Pancreas (tissue), 10 donors: ENCODE measurements at places on chromosomes 2 and 18. TPM values are rescaled to one million over a fixed set of nuclear protein-coding genes. Genes with fewer than 3 reads are reported as not detected.

DNA sequence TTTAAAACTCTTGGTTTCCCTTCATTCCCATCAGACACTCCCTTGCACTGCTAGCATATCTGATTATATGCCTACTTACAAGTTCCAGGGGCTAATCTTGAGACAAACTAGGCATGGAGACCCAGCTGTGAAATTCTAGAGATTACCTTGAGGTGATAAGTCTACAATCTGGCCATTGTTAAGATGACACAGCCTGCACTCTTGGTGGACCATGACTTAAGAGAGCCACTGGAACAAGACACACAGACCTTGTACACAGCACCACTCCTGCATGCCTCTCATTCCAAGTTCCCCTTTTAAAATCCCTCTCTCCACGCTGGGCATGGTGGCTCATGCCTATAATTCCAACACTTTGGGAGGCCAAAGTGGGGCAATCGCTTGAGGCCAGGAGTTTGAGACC, 387.2 kb upstream of the DCC start:
- DNase-seq: no peak

DNA sequence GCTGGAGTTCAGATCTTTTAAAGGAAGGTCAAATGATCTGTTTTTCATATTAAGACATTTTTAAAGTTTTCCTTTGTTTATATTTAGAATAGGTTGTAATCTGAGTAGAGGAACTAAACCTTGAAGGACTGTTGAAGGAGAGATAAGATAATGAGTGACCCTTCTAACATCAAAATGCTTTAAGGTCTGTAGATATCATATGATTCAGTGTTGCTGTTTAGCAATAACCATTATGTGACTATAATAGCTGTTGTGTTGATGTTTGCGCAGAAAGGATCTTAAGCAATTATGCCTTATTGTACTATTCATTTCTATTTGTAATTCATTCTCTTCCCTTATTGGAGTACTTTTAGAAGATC, 60.0 kb downstream of the SLC16A14 start:
- no peak for DNase-seq

Gene CD207
- total RNA-seq: not detected

GRCh38 chr2:71680925-71681324, 227.6 kb downstream of the DYSF start:
- DNase-seq: no peak

DNA sequence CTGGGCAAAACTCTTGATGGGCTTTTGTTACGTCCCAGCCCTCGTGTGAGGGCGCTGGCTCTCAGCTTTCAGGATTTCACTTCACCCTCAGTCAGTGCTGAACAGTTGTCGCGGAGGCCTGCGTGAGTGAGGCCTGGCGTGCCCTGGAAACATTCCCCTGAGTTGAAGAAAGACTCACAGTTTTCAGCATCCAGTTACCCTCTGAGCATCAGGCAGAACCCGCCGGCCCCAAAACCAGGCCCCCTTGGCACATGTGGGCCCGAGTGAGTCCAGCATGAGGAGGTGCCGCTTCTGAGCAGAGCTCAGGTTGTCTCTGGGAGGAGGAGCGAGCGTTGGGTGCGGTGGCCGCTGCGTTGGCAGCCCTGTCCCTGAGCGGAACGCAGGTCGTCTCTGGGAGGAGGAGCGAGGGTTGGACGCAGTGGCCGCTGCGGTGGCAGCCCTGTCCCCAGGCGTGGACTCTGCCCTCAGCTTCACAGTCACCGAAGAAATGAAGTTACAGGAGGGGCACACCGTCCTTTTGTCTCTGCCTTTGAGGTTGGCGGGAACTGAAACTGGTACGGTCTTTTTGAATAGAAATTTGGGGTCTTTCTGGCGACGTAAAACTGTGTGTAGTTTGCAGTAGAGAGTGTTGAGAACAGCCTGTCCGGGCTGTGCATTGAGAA, at the start of gene NEU4:
Gene NEU4 (plus strand): TSS at position 473 of the 662 bp plus-strand sequence. CDS start 5,292 bp downstream, outside the sequence.
- DNase-seq: no peak

- DNase-seq: no peak
These were observed 13.3 kb downstream of the ANKRD44 start for GRCh38 chr2:197297266-197297665.

GRCh38 chr2:13089971-13090370, 373.2 kb downstream of the TRIB2 start:
- no peak for DNase-seq

DNA sequence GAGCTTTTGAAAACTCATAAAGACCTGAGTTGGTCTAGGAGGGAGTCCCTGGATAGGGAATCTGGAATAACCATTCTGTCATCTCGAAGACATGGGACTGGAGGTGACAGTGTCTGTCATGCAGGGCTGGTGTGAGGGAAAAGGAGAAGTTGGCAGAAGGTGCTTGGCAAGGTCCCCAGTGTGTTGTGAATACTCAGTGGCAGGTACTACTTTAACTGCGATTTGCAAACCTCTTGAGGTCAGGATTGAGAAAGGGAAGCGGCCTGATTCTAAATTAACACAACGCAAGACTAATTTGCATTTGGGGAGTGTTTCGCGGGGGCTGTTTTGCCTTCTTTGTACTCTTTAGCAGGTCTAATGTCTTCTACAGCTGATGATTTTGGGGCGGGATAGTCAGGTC, 77.0 kb upstream of the TMEM200C start:
- no peak for DNase-seq

DNA sequence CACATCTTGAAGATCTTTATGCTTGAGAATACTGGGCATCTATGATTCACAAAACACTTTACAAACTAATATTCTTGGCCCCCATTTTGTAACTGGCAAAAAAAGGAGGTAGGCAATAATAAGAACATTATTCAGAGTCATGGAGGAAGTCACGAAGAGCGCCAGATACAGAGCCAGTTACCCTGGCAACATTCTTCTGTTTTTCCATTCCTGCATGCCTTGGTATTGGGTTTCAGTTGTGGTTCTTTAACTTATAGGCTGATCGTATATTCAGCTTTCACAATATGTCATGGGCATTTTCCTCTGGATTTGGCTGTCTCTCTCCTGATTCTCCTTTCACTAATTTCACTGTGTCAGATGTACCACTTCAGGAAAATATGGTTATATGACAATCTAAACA, 234.7 kb downstream of the HRH4 start:
- no peak for DNase-seq

DNA sequence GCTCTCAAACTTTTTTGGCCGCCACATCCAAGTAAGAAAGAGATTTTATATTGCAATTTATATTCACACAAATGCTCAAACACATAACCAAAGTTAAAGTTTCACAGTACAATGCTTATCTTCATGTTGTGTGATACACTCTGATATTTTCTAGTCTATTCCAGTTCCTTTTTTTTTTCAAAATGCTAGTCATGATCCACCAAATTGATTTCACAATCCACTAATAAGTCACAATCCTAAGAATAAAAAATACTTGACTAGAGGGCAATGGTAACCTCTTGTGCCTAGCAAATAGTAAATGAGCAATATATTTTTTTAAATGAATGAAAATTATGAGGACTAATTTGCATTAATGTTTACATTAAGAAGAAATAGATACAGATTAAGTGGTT, 5.8 kb upstream of the PTPN4 start:
- DNase-seq: no peak

GRCh38 chr18:28974504-28974903, 797.6 kb upstream of the CDH2 start:
- no peak for DNase-seq

Gene EEF1B2
- 801 TPM for total RNA-seq

- no peak for DNase-seq
These were observed 25.7 kb upstream of the RIT2 start for GRCh38 chr18:43141208-43141607.

Gene ADGRF3
- 1.1 TPM for total RNA-seq

Gene ZNF397
- total RNA-seq: 12.0 TPM

Gene SERPINB5
- total RNA-seq: not detected

Gene SKA1
- total RNA-seq: 0.40 TPM

DNA sequence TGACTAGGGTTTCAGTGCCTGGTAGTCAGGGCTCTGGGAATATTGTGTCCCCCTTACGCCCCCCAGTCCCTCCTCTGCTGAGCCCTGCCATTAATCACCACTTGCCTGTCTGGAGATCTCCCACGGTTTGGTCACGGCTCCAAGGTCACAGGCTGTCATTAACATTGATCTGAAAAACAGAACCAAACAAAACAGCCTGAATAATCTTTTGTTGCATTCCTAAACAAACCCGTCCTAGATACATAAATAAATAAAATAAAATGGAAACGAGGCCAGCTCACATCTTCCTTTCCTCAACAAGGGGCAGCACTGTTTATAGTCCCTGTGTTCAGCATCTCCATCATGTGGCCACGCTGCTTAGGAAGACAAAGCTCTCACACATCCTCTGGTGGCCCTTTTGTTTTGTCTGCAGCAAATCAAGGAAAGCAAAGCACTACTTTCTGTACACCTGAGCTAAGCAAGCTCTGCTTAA, 282.8 kb downstream of the AGPS start:
- DNase-seq: no peak

Gene EGR4
- not detected for total RNA-seq

Gene GNAL
- 1.4 TPM for total RNA-seq

Gene HYCC2
- 10.9 TPM for total RNA-seq

GRCh38 chr2:210376694-210377093, 61.7 kb upstream of the MYL1 start:
- no peak for DNase-seq

- DNase-seq: no peak
These were observed 52.8 kb downstream of the IKZF2 start for GRCh38 chr2:213098612-213099011.

GRCh38 chr2:175036582-175037018, 31.4 kb upstream of the CHN1 start:
- DNase-seq: no peak

GRCh38 chr18:32238635-32239268, 48.9 kb downstream of the MEP1B start:
- DNase-seq: no peak

DNA sequence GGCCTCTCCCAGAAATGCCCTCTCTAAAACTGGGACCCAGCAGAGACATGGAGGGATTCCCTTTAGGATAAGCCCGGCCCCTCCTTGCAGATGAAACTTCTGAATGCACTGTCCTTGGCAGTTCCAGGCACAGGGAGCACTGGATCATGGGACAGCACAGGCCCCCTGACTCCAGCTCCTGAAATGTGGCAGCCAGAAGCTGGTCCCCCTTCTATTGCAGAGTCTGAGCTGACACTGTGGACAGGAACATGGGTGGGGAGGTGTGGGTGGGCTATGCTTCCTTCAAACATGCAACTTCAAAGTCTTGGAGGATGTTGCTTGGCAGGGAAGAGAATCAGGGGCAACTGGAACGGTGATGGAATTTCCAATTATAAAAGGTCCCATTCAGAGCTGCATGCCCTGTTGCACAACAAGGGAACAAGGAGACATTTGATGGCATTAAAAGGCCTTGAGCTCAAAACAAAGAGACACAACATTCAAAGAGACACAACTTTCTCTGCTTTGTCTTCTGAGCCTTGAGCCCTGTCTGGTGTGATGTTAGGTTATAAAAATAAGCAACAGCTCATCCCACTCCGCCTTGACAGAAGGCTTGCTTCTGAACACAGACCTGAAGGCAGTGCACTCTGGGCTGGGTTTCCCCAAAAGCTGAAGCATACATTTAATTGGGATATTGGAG, 239.0 kb downstream of the OSR1 start:
- no peak for DNase-seq

Gene SPP2
- total RNA-seq: not detected

- DNase-seq: no peak
These were observed 172.5 kb downstream of the NCK2 start for GRCh38 chr2:105917226-105917625.

Gene VWC2L
- 0.08 TPM for total RNA-seq

Gene TMEM185B
- 12.0 TPM for total RNA-seq

- no peak for DNase-seq
These were observed 180.5 kb upstream of the DTNA start for GRCh38 chr18:34529358-34530335.

- DNase-seq: no peak
These were observed 134.6 kb downstream of the TMEFF2 start for GRCh38 chr2:192060161-192060560.

DNA sequence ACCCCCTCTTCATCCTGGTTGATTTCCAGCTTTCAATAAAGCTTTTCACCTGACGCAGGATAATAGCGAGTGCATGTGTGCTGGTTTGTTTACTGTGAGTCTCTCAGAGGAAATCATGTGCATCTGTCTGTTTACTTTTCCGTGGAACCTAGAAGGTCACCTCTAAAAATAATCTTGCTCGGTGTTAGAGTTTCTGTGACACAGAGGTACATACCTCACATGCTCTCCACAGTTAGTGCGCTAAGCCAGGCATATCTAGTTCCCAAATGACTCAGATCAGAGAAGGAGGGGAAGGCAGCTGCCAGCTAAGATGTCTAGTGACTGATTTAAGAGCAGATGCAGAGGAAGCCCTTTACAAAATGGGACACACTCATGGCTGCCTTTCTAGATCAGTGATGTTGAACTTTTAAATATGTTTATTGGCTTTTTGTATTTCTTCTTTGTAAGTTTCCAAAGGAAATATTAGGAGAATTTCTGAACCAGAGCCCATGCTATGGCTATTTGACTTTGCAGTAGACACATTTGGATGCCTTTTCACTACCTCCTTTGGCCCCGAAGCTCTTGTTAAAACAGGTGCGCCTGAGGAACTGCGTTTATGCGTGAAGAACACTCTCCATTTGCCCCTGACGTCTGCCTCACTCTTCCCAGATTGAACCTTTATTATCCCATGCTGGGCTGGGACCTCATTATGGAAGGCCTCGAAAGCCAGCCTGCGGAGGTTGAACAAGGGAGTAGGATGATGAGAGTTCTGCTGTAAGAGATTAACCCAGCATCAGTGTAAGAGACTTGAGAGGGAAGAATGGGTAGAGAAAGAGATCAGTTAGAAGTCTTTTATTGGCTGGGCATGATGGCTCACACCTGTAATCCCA, 145.6 kb downstream of the FAM161A start:
- peak; percentile 60 for DNase-seq

DNA sequence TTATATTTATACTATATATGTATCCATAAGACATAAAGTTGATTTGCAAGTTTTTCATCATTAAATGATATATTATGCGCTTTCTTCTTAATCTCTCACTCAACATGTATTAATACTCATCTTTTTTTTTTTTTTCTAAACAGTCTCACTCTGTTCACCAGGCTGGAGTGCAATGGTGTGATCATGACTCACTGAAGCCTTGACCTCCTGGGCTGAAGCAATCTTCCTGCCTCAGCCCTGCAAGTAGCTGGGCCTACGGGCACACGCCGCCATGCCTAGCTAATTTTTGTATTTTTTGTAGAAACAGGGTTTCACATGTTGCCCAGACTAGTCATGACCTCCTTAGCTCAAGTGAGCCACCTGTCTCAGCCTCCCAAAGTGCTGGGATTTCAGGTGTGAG, 51.4 kb upstream of the MAP4K3 start:
- no peak for DNase-seq
